ENCODE measurements at places on chromosomes 7 and 10.

DNA sequence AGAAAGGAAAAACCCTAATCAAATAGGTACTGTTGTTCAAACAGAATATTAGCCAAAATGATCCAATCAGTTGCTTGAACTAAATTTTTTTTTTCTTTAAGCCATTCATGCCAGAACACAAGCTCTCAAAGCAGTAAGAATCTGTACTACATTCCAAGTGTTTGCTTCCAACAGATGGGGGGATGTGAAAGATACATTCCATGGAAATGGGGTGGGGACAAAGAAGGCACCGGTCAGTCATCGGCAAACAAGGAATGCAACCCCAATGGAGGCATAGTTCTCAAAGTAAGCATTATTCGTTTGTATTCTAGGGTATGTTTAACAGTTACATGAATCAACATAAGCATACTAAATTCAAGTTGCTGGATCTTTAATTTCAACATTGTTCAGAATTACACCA lies 32.5 kb downstream of the C10orf143 start:
- no peaks in the 10 kb centered on the region for H3K27me3 ChIP-seq
- H3K4me1 ChIP-seq = no peaks in the 10 kb centered on the region
- DNase-seq = no peak
- no peaks in the 10 kb centered on the region for H3K36me3 ChIP-seq

DNA sequence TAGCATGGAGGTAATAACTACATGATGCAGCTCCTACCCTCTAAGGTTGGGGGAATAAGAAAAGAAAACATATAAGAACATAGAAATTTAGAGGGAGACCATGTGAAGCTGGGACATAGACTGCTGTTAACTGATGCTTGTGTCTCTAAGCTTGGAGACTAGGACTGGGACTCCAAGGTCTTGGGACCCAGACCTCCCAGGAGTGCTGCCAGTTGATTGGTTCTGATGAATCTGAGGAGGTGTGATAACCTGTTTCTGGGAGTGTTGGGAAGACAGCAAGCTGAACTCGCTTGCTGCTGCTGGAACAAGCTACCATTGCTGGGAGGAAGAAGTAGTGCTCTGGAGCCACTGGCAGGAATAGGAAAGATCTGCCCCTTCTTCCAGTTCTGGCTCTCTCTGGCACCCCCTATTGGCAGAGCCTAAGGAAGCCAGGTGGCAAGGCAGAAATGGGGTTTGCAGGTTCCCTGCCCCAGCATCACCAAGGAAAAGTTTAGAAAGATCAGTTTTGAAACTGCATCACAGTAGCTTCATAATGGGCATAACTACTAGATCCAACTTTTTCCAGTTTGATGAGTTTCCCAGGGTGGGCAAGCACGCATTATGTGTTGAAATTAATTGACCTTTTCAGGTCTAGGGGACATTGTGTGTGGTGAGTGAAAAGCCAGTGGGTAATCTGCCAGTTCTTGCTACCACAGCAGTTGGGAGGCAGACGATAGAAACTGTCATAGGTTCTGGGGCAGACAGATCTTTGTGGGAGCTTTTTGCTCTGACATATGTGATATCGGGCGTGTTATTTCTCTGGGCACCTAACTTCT lies 140.7 kb downstream of the SND1 start:
- no peaks in the 10 kb centered on the region for H3K27me3 ChIP-seq
- H3K27ac ChIP-seq = no peak overlapping the region
- H3K4me1 ChIP-seq = no peaks in the 10 kb centered on the region
- no peak overlapping the region for H3K4me3 ChIP-seq

DNA sequence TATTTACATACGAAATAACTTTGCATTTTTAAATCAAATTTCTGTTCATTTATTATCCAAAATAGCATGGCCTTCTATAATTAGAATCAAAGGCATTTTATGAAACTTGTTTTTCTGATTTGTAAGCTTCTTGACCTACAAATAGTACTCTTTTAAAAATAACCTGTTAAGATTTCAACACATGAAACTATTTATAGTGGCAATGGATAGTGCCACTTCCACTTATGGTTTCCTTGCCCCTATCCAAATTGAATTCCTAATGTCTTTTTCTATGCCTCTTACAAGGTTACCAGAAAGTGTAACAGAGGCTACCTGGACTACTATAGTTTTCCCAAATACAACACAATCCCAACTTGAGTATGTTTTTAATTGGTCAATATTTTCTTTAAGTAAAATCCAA lies 263.5 kb downstream of the SEMA3D start:
- H3K27ac ChIP-seq = no peak overlapping the region
- no peak for DNase-seq
- H3K36me3 ChIP-seq = no peaks in the 10 kb centered on the region
- no peaks in the 10 kb centered on the region for H3K27me3 ChIP-seq
- no peak overlapping the region for H3K4me3 ChIP-seq

DNA sequence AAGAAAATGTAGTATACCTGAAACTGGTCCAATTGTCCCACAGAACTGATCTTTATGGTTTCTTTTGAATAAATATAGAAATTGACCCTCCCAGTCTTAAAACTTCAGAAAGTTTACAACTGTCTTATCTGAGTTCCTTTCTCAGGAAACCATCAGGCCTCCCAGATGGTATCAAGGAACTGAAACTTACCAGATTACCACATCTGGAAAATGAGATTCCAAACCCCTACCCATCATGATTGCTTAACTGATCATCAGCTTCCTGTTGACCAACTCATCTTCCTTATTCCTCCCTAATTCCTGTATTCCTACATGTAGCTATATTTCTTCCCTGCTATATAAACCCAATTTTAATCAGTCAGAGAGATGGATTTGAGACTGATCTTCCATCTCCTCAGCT lies 5.5 kb downstream of the VWDE start:
- no peak for DNase-seq
- no peaks in the 10 kb centered on the region for H3K36me3 ChIP-seq
- no peak overlapping the region for H3K4me3 ChIP-seq
- H3K27me3 ChIP-seq = no peaks in the 10 kb centered on the region

DNA sequence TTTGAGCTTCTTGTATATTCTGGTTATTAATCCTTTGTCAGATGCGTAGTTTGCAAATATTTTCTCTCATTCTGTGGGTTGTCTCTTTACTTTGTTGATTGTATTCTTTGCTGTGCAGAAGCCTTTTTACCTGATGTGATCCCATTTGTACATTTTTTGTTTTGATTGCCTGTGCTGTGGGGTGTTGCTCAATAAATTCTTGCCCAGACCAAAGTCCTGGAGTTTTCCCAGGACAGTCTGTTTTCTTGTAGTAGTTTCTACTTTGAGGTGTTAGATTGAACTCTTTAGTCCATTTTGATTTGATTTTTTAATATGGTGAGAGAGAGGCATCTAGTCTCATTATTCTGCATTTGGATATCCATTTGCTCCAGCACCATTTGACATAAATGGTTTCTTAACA lies 588.7 kb upstream of the MBL2 start:
- H3K4me3 ChIP-seq = no peak overlapping the region
- DNase-seq = no peak
- H3K27me3 ChIP-seq = no peaks in the 10 kb centered on the region
- no peaks in the 10 kb centered on the region for H3K4me1 ChIP-seq
- no peaks in the 10 kb centered on the region for H3K36me3 ChIP-seq

DNA sequence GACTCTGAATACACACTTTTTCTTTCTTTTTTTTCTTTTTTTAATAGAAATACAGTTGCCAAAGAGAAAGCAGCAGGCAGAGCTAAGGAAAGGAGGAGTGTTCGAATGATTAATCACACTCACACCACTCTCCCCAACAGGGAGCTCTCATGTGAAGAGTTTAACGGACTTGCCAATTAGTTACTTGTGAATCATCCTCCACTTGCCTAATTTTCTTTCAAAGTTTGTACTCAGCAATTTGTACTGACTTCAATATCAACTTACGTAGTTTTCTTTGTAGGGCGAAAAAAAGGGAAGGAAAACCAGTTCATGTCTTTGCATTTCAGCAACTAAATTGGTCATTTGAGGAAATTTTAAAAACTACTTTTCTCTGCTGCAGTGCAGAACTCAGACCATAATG lies 109.2 kb downstream of the PIP4K2A start:
- no peaks in the 10 kb centered on the region for H3K27me3 ChIP-seq
- DNase-seq = no peak
- peak overlapping the region; percentile 74 for H3K27ac ChIP-seq
- peak overlapping the region; percentile 14 for H3K4me3 ChIP-seq

DNA sequence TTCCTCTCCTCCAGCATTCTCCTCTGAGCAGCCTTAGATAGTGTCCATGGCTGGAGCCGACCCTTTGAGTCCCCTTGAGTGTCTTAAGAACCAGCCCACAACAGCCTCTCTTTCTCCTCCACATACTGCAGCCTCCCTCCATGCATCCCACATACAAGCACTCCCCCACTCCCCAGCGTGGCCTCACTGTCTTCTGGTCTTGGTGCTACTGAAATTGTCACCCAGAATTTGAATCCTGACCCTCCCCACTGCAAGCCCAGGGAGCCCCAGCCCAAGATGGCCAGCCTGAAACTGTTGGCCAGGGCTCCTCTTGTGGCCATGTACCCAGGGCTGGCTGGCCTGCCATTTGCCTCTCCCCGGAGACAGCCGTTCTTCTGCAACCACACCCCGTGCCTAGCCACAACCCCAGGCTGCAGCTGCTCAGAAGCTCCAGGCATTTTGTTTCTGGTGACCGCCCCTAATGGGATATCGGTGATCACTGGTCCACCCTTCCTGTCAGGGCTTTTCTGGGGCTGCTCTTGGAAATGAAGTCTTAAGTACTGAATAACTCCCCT lies 18.8 kb upstream of the SH2D4B start:
- DNase-seq = no peak
- H3K27ac ChIP-seq = no peak overlapping the region
- H3K4me1 ChIP-seq = peaks cover 68% of the 10 kb centered on the region
- H3K4me3 ChIP-seq = no peak overlapping the region
- H3K36me3 ChIP-seq = peaks cover 86% of the 10 kb centered on the region
- no peaks in the 10 kb centered on the region for H3K27me3 ChIP-seq

DNA sequence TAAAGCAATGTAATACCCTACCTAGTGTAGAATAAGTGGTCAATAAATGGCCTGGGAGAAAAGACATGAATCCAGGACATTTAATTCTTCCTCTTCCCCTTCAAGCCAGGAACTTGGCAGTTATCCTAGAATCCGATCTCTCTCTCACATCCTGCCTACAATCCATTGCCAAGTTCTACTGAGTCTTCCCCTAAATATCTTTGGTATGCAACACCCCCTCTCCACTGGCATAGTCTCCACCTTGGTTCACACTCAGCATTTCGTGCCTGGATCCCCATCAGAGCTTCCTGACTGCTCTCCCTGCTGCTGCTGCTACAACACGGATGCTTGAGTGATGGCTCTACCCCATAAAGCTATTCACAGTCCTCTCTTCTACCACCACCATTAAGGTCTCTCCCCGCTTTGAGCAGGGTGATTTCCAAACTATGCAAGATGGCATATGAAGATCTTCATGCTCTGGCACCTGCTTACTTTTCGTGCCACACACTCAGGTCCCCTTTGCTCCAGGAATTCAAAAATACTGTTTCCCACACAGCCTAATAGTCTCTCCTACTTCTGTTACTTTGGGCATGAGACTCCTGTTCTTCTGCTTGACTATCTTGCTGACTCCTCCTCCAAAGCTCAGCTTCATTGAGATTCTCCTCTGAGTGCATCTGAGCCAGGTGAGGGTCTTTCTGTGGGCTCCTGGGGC lies 4.8 kb downstream of the ANK3 start:
- no peaks in the 10 kb centered on the region for H3K27me3 ChIP-seq
- no peak for DNase-seq
- H3K4me3 ChIP-seq = no peak overlapping the region
- H3K36me3 ChIP-seq = no peaks in the 10 kb centered on the region

DNA sequence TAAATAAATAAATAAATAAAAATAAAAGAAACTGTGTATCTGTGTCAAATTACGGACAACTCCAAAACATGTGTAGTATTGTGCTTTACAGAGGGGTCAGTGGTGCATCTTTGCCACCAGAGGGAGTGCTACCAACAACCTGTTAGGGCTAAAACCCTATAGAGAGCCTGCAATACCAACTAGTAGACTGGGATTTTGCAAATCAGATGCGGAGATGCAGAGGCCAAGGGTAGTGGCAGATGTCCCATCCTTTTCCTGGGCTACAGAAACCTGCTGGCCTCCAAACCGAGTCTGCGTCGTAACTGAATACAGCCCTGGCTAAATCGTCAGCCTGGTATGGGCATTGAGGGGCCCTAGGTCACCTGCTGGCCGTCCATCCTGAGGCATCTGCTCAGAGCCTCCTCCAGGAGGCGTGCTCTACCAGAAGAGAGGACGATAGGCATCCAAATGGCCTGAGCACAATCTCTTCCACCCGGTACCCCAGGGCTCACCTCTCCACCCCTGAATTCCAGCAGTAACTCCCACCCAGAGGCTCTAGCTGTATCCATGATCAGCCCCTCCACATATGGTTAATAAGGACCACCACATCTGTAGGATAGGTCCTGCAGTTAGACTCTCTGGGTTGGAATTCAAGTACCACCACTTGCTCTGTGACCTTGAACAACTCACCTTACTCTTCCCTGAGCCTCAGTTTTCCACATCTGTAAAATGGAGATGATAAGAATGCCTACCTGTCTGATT lies 6.2 kb upstream of the RRP12 start:
- H3K4me1 ChIP-seq = peaks cover 20% of the 10 kb centered on the region
- DNase-seq = no peak
- peak overlapping the region; percentile 82 for H3K27ac ChIP-seq

DNA sequence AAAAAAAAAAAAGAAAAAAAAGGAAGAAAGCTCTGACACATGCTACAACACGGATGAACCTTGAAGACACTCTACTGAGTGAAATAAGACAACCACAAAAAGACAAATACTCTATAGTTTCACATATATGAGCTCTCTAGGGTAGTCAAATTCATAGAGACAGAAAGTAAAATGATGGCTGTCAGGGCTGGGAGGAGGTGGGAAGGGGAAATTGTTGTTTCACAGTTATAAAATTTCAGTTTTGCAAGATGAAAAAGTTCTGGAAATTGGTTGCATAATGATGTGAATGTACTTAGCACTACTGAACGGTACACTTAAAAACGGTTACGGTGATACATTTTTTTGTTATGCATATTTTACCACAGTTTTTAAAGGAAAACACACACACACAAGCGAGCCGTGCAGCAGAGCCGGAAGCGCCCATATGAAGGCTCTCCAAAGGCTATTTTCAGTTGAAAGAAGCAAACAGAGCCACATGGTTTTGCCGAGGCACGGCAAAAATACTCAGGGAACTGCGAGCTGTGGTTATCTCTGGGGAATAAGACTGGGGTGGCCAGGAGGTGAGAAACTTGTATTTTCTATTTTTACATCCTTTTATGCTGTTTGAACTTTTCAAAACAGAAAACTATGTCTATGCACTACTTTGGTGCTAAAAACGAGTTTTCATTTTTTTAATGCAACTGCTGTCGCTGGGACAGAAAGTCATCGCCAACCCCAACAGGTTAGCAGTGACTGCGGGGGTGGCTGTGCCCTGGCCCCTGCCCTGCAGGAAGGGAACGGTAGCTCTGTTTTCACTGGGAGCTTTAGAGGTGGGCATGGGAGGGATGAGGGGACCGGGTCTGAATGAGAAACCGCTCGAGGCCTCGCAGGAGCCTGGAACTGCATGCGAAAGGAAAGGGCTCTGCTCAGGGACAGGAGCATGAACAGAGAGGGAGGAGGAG lies 132.9 kb downstream of the OAT start:
- DNase-seq = no peak
- H3K27ac ChIP-seq = no peak overlapping the region
- no peaks in the 10 kb centered on the region for H3K27me3 ChIP-seq
- H3K4me3 ChIP-seq = no peak overlapping the region
- H3K4me1 ChIP-seq = no peaks in the 10 kb centered on the region

- no peak overlapping the region for H3K27ac ChIP-seq
- no peaks in the 10 kb centered on the region for H3K27me3 ChIP-seq
- no peak for DNase-seq
- H3K4me1 ChIP-seq = no peaks in the 10 kb centered on the region
- H3K36me3 ChIP-seq = no peaks in the 10 kb centered on the region
These were observed 35.7 kb downstream of the AGK start for GRCh38 chr7:141586878-141587277.
